Nucleus accumbens (tissue), 56 donors: ENCODE measurements at places on chromosomes 6 and 20.

DNA sequence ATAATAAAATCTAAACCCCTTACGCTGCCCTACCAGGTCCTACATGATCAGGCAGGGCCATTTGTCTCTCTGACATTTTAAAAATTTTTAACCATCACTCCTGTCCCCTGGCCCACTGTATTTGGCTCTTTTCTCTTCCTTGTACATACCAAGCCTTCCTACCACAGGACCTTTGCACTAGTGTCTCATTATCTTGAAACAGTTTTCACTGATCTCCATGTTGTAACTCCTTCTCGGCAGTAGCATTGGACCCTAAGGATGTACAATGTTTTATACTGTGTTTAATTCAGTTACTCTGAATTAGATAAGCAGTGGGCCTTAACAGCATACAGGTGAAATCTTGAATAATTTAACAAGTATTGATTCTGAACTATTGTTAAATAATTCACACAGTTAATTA, 330.7 kb downstream of the UTRN start:
- DNase-seq = no peak

DNA sequence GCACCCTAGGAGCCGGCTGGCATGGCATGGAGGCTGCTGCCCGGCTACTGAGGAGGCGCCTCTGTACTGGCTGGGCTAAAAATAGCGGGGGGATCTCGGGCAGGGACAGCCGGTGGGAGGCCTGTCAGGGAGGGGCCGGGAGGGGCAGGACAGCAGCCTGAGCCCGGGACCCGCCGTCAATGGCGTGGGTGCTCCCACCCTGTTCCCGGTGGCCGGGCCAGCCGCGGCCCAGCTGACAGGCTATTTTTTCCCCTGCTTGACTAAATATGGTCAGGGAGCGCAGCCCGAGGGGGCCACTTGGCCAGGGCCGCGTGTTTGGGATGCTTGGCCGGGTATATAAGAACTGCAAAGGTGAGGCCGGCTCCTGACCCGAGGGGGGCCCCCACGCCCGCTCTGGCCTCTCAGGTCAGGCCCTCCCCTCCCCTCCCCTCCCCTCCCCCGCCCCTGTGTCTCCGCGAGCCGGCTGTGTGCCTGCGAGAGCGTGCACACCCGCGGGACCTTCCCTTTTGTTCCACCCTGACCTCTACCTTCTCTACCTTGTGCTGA, 74.4 kb upstream of the GATA5 start:
- no peak for DNase-seq

GRCh38 chr20:50510706-50511542, 741 bp downstream of the PTPN1 start:
- DNase-seq = no peak

GRCh38 chr6:35019171-35019570, 122.0 kb downstream of the TCP11 start:
- DNase-seq = no peak

GRCh38 chr6:17593246-17593645, 6.9 kb upstream of the FAM8A1 start:
- no peak for DNase-seq

DNA sequence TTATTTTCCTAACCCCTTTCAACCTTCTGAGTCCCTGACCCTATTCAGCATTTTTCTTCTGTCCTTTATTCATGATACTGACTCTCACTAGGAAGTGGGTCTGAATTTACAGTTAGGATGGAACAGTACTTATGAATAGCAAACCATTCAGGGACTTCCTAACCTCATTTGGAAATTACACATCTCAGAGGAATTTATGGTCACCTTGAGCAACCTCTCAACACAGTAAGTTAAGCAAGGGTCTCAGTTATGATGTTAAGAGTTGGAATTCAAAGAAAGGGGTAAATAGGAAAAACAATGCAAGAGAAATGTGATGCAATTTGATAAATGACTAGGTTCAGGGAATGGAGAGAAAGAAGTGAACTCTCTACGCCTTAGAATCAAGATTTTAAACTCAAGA, 97.3 kb downstream of the GPR6 start:
- no peak for DNase-seq

GRCh38 chr20:49559411-49560081, 8.4 kb downstream of the PTGIS start:
- DNase-seq = no peak

DNA sequence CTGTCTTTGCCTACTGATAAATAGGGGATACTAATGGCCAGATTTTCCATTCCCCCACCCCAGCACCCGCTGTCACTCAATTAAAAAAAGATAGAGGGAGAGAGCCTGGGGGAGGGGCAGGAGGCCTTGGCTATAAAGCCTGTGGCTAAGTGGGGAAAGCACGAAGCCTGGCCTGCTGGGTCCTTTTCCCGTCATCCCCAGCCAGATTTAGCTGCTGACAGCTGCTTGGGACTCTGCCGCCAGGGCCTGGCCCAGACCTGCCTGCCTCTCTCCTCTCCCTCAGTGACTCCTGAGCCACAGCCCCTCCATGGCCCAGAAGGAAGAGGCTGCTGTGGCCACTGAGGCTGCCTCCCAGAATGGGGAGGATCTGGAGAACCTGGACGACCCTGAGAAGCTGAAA, at the start of gene APOBEC2:
APOBEC2 (plus strand) TSS at position 162 of the 400 bp plus-strand sequence; CDS start at position 308, 146 bp downstream.
- no peak for DNase-seq
